ENCODE measurements at places on chromosomes 5 and 9.

DNA sequence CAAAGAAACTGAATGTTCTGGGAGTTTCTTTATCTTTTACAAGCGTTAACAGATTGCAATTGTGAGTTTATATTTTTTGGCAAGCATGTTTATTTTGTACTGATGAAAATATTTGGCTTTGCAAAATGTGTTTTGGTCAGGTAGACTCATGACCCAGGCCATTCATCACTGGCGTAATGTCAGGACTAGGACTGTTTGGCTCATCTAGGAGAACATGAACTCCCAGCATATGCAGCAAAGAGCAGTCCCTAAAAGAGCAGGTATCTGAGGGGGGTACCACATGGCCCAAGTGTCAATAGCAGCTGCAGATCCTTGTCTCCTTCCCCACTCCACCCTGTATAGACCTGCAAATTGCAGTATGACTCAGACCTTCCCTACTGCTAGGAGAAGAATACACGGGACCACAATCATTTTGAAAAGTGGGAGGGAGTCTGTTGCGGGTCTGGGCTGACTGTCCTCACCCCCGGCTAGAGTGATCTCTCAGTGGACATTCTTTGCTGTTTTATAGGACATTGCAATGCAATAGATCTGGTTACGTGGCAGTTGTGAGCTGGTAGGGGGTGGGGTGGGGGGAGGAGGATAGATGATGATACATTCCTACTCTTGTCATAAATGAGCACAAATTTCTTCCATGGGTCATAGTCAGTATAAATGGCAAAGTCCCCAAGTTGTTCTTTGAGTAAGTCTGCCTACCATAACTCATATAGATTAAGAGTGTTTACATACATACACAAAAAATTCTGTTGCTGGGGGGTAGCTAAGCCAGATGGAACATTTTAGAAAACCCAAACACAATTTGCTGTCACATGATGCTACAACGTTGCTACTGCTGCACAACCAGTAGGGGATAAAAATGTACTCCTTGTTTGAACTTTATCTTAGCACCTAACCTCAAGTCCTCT, 20.8 kb upstream of the SNCAIP start:
- DNase-seq: no peak

- no peak for DNase-seq
Measured at GRCh38 chr9:96619124-96619465, 548 bp downstream of the CDC14B start.

- no peak for DNase-seq
Measured at GRCh38 chr9:12271421-12271891, 421.7 kb upstream of the TYRP1 start.

DNA sequence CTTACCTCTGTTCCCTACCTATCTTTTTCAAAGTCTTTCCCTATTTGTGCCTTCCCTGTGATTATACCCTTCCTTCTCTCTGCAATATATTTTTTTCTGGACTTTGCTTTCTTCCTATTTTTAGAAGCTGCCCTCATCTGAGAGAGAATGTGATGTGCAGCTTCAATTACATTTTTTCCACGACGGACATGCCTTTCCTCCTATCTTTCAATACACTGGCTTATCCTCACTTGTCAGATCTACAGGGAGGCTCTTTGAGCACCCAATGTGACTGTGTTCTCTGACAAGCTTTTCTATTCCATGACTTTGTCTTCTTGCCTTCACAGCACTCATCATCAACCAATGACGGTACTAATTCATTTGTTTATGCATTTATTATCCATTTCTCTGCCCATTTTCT, 227.9 kb upstream of the CLINT1 start:
- DNase-seq: no peak

DNA sequence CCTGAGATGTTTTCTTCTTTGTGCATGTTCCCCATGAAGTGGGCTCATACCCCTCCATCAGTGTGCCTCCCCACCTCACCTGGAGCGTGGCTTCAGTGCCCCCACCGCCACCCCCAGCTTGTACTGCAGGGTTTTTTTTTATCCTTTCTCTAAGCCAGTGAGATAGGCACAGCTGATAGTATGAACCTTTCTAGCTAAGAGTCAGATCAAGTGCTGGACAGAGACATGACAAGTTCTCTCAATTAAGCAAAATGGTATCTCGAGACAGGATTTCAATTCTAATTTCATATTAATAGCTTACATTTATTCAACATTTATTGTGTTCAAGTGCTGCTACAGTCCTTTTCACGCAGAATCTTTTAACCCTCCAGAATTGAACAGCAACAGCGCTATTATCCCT, 55.7 kb downstream of the NDFIP1 start:
- DNase-seq: no peak

DNA sequence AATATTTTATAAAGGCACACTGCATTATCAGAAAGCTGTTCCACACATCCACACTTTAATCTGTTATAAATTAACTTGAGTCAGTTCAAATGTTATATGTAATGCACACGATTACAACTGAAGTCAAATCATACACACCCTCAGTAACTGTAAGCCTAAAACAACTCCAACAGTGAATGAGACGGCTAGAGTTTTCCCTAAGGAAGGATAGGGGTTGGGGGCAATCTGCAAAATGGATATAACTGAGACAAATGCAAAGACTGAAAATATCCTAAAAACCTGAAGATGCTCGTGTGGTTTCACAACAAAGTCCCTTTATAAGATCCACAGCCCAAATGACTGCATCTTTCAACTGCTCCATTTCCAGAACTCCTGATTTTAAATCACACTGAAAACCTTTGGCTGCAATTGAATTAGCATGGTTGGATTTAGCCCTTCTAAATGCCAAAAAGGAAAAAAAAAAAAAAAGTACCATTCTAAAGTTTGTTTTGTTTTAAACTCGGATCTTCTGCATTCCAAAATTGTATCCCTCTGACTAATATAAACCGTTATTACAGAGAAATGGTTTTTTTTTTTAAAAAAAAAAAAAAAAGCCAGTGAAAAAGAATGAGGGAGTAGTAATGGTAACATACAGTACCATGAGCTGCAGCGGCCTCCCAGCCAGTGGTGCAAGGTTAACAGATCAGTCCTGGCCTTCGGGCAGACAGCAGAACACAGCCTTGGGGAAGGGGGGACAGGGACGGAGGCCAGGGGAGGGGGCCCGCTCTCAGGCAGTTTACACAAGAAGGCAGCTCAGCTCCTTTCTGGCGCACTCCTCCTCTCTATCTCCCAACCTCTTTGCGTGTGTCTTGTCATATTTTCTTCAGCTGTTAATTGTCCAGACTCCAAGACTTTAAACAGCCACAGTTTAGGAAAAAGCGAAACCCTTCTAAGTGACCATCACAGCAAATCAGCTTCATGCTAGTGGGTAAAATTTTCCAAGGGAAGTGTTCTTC, 166.1 kb downstream of the BNC2 start:
- DNase-seq: no peak

DNA sequence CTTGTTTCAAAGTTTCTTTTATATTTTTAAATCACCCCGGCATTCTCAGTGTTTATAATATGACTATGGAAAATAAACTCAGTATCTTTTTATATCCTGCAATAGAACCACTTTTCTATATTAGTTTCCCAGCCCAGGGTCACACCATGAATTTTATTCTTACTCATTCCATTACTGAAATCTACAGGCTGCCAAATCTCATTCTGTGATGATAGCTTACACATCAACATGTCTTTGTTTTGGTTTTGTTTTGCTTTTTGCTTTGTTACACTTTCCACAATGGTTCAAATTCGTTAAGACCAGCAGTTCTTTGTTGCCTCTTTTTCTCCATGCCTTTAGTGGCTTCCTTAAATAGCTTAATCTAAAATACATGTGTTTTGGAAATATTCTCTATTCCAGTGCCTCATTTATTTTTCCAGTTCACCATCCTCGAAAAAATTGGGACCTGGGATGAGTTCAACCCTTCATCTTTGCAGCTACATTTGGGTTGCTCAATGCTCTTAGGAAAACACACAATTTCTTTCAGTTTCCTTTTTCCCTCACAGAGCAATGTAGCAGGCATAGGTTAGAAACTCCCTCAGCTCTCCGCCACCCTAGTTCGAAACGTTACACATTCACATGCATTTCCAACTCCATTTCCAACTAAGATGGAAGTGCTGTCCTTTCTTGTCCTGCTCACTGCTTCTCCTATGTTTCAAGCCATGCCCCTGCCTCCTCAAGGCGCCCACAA, 1146.3 kb downstream of the MAT2B start:
- no peak for DNase-seq

GRCh38 chr9:133285252-133285775, 10.3 kb upstream of the ABO start:
- DNase-seq: no peak

DNA sequence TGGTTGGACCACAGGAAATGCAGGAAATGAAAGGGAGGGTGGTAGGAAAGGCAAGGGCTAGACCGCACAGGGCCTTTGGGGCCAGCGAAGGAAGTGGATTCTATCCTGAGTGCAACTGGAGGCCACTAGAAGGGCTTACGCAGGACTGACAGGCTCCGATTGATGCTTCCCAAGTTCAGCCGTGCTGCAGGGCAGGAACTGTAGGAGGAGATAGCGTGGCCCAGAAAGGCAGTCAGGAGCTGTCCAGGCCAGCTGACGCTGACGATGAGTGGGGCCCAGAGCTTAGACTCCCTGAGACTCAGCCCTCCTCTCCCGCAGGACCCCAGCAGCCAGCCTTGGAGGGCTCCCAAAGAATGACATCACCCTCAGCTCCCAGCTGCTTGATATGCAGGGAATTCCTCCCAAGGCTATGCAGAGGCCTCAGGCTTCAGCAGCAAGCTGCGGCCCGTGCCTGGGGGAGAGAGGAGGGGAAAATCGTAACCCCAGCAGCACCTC, 48.8 kb downstream of the KCNIP1 start:
- no peak for DNase-seq

GRCh38 chr5:172117977-172118701, 69.9 kb downstream of the STK10 start:
- DNase-seq: no peak

DNA sequence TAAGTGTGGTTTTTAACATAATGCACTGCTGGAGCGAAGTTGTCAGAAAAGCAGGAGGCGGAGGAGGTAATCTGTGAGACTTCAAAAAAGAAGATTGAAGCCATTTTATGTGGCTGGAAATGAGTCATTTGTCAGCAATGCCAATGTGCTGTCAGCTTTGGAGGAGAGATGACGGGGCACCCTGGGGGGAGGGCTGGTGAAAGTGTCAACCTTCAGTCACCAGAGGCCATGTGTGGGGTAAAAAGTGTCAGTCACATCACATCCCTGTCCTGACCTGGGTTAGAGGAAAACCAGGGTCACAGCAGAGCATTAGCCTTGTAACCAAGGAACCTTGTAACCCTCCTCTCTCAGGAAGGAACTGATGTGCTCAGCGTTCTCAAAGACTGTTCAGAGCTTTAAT, 59.1 kb downstream of the TLR4 start:
- DNase-seq: no peak

GRCh38 chr5:163874431-163874830, 369.0 kb downstream of the MAT2B start:
- no peak for DNase-seq

DNA sequence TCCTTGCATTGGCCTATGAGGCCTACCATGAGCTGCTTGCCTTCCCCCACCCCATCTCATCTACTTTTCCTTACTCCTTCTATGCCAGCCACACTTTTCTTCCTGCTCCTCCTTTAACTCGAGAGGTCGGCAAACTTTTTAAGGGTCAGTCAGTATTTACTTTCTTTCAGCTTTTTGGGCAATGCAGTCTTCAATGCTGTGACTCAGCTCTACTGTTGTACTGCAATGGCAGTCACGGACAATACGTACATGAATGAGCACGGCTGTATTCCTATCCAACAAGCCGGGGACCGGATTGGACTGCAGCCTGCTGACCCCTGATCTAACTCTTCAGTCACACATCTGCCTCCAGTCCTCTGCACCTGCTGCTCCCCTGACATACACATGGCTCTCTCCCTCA, 602 bp upstream of the ACTL7A start:
- DNase-seq: no peak

GRCh38 chr5:115069087-115069968, 100.4 kb downstream of the TRIM36 start:
- DNase-seq: no peak

DNA sequence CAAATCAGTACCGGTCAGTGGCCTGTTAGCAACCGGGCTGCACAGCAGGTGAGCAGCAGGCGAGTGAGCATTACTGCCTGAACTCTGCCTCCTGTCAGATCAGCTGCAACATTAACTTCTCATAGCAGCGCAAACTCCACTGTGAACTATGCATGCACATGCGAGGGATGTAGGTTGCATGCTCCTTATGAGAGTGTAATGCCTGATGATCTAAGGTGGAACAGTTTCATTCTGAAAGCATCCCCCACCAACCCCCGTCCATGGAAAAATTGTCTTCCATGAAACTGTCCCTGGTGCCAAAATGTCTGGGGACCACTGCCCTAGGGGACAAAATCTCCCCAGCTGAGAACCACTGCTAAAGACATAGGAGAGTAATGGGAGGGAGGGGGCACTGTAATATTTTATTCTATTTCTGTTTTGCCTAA, 51.1 kb downstream of the P4HA2 start:
- DNase-seq: no peak

GRCh38 chr9:95963659-95964058, 88.2 kb downstream of the ERCC6L2 start:
- DNase-seq: no peak

GRCh38 chr9:22169727-22170503, 160.8 kb upstream of the CDKN2B start:
- no peak for DNase-seq

- no peak for DNase-seq
Measured at GRCh38 chr5:52807723-52808122, 20.0 kb downstream of the ITGA1 start.

- no peak for DNase-seq
Measured at GRCh38 chr5:6728011-6728794, 15.0 kb downstream of the TENT4A start.

DNA sequence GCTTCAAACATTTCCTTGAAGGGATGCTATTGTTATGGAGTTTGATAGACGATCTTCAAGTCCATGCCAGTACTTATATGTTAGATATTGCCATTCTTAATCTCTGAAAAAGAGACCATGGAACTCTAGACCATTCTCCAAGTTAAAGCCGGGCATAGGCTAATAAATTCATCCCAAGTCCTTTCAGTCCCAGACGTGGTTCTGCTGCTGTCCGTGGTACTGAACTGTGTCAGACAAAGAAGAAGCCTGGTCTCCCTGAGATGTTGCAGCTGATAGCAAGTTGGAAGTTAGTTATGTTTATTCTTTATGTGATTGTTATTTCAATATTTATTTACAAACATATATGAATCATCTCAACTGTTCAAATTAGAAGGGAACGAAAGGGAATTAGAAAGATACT, 158.7 kb downstream of the NMUR2 start:
- DNase-seq: no peak

DNA sequence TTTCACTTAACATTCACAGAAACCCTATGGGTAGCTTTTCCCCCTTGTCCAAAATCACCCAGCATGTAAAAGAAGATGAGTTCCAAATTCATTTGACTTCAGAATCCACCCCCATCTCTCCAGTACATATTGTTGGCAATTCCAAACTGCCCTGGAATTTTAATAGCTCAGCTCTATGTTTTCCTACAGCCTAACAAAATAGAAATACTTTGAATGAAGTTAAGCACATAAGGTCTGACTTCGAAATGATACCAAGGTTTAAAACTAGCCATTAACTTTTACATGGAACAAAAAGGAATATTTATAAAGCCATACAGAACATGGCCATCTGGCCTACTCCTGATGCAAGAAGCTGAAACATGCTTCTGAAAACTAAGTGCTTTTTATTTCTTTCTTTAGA, 634.3 kb downstream of the PDE4D start:
- DNase-seq: no peak

GRCh38 chr5:164204338-164204946, 699.0 kb downstream of the MAT2B start:
- DNase-seq: no peak

- no peak for DNase-seq
Measured at GRCh38 chr9:76818271-76818670, 54.0 kb downstream of the PCA3 start.
